ENCODE measurements at places on chromosomes 7 and 10.

- DNase-seq, result no peak
Measured at GRCh38 chr10:56139405-56139804, 221.7 kb downstream of the ZWINT start.

- no peak for DNase-seq
Measured at GRCh38 chr10:124677293-124677699, 66.9 kb downstream of the FAM53B start.

- DNase-seq, result no peak
Measured at GRCh38 chr10:127142136-127142535, 54.3 kb downstream of the INSYN2A start.

- no peak for DNase-seq
Measured at GRCh38 chr10:29957907-29958331, 101.5 kb downstream of the JCAD start.

GRCh38 chr7:155533827-155534690 lies 12.3 kb downstream of the CNPY1 start:
- DNase-seq, result peak; percentile 17

DNA sequence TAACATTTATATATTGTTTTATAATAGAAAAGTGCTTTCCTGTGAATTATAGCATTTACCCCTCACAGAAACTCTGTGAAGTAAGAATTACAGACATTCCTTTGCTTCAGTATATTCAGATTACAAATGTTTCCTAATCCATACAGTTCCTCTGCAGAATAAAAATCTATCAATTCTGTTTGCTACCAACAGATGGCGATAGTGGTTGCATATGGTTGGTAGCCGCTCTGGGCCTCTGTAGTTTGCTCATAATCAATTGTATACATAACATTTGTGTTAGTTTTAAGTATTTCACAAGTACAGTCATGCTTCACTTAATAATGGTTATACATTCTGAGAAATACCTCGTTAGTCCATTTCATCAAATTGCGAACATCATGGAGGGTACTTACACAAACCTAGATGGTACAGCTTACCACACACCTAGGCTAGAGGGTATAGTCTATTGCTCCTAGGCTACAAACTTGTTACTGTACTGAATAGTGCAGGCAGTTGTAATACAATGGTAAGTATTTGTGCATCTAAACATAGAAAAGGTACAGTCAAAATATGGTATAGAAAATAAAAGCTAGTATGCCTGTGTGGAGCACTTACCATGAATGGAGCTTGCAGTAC lies 94.4 kb upstream of the STEAP4 start:
- DNase-seq, result no peak

- DNase-seq, result no peak
Measured at GRCh38 chr10:84497978-84498377, 169.6 kb downstream of the CCSER2 start.

DNA sequence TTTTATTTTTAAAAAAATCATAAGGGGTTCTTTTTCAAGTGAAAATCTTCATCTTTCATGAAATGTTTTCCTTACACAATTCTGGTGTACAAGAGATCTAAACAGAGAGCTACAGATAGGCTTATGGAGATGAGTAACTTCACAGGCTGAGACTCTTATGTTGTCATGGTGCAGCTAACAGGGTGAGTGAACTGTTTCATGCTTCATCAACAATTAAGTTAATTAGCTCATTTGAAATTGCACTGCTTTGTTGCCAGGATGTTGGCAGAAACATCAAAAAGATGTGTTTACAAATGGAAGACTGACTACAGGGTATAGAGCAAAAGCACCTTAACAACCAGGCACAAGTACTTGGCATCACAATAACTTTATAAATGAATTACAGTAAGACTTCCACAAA lies 230.8 kb downstream of the FOXP2 start:
- no peak for DNase-seq
